ENCODE measurements at places on chromosomes 1 and 21.

DNA sequence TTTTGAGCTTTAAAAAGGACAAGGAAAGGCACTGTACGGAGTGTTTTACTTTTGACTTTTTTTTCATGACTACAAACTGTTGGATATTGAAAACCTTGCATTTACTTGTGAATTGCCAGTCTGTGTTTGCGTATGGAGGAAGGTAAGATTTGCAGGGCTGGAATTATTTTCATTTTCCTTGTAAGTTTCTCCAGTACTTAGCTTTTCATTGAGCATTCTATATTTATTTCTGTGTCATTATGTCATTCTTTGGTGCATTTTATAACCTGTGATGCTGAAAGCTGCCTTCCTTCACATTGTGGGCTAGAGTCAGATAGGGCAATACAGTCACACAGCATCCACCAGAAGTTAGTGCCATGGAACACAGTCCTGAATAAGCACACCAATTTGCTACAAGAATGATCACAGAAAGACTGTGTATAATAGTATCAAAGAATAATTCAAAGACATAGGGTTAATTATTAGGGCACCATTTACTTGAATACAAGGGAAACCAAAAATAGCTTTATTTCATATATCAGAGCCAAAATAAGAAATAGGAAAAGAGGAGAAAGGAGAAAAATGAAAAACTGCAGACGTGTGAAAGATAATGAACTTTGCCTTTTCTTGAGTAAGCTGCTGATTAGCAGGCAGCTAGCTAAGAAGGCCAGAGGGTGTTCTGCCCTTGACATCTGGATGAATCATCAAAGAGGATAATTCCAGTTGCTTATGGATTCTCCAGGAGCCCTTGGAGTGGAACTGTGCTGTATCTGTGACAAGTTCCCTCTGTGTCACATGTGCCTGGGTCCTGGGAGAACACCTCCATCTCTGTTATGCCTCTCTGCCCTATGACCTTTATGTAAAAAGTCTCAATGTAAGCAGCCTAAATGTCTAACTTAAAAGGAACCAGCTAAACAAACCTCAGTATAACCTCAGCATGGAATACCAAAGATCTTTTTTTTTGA lies 8.0 kb upstream of the FAM20B start:
- DNase-seq = peak; percentile 44

GRCh38 chr1:27356619-27357280 lies 10.0 kb downstream of the MAP3K6 start:
- peak; percentile 42 for DNase-seq

GRCh38 chr1:11550664-11551283 lies 71.8 kb downstream of the DISP3 start:
- no peak for DNase-seq

DNA sequence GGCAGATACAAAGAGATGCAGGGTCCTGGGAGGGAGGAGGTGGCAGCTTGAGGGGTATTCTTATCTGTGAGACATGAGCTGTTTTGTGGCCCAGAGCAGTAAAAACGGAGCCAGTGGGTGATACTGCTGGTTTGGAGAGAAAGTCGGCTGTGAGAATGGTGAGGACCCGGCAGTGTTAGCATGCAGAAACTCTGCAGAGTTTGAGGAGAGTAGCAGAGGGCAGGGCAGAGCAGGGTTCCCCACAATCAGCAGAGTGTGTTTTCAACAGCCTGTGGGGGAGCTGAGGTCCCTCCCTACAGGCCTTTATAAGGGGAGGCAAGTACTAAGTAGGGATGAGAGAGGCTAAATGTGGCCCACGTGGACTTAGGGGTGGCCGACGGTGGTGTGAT lies 423 bp downstream of the SLAMF8 start:
- no peak for DNase-seq

- no peak for DNase-seq
Measured at GRCh38 chr1:215243345-215244054, 161.0 kb downstream of the KCNK2 start.

DNA sequence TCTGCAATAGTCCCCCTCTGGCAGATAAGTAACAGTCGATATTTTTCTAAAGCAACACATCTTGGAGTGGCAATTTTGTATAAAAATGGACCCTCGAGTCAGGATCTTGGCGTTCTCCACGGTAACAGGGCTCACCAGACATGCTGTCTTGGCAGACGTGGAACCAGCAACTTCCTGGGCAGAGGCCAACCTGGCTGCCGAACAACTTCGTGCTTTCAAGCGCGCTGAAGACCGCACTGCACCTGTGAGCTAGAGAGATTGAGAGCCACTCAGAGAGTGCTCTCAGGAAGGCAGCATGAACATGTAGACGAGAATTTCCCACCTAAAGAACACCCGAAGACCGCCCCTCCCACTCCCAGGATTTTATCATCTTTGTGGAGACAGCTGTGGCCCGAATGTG lies 7.3 kb downstream of the C1orf174 start:
- no peak for DNase-seq

GRCh38 chr1:116476321-116476720 lies 94.5 kb downstream of the CD58 start:
- DNase-seq = no peak

DNA sequence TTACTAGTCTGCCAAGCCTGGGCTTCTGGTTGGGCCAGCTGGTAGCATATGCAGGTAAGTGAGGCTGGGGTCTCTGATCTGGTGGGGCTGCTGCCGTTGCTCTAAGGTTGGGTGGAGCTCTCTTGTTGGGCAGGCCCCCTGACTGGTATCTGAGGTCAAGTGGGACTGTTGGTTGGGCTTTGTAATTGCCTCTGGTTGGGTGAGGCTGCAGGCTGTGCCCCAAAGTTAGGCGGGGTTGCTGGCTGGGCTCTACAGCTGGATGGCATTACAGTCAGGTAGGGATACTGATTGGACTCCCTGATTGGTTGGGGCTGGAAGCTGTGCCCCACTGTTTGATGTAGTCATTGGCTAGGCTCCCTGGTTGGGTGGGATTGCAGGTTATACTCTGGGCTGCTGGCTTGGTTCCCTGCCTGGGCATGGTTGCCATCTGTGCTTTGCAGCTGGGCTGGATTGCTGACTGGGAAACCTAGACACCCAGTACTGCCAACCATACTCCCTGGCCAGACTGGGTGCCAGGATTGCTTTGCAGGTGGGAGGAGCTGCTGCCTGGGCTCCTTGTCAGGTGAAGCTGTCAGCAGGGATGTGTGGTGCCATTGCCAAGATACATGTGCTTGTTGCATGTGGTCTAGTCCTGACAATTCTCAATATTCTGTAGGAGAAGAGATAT lies 130.5 kb downstream of the RABGAP1L start:
- no peak for DNase-seq

DNA sequence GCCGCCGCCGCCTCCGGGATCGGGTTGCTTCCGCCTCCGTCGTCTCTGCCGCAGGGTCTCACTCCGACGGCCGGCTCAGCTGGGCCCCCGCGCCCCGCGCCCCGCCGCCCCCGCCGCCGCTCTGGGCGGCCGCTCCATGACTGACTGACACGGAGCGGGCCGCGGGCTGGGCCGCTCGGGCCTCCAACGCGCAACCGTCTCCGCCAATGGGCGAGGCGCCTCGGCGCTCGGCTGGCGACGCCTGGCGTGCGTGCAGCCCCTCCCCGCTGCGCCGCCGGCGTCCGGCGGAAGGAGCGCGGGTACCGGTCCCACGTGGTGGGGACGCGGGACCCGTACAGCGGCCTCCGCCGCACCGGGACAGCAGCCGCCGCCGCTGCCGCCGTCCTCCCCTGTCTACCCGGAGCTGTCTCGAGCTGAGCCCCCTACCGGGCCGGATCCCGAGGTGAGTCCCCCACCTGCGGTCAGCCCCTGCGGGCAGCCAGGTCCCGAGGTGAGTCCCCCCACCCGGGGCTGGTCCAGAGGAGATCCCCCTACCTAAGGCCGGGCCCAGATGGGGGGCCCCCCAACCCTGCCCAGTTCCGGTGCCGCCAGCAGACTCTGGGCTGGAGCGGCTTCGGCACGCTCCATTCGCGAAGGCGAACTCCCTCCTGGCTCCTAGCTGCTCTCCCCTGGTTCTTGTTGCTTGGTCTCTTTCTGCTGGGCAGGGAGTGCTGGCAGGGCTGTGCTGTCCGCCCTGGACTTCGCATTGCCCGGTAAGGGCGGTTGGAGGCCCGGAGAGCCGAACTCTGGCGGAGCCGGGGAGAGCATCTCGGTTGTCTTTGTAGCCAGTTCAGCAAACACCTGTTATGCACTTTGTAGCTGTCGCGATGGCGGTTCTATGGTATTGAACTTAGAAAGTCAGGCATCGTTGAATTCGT lies at the start of the genes TAF5L and URB2:
Gene TAF5L (minus strand): TSS at position 208 of the 917 bp plus-strand sequence. CDS start 11,640 bp downstream, outside the sequence.
Gene URB2 (plus strand): TSS at position 333 of the 917 bp plus-strand sequence. CDS start 1,387 bp downstream, outside the sequence.
- DNase-seq = peak; percentile 76
